Stimulated activated CD4-positive, alpha-beta T cell treated with anti-CD3 and anti-CD28 coated beads, Interleukin-15, amount 100 ng/mL, for 24 hours (primary cell): ENCODE measurements at places on chromosomes 16 and 17.

GRCh38 chr16:49588026-49588425, 214.4 kb downstream of the C16orf78 start:
- DNase-seq: no peak

DNA sequence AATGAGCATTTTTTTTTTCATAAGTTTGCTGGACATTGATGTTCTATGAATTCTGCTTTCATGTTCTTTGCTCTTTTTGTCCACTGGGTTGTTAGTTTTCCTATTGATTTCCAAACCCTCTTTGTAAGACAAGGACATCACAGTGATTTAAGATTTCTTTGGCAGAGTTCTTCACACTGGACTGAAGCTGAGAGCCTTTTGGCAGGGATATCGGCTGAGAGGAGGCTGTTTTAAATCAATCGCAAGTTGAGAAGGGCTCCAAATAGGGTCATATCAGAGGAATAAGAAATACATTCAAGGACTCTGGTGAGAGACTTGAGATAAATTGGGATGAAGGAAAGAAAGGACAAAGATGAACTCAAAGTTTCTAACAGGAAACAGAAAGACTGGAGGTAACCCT, 165.8 kb upstream of the AXIN2 start:
- DNase-seq: no peak

DNA sequence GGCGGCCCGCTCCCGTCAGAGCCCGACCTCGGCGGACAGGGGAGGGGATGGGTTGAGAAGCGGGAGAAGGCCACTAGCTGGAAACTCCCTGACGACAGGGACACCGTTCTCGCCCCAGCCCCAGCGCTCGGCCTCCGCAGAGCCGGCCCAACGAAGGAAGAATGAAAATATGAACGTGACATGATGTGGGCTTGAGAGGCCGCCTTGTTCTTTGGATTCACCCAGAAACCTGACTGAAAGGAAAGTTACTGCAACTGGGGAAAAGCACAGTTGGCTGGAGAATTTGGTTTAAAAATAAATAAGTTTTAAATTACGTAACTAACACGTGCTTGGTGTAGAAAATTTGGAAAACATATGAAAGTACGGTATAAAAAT, 21.1 kb downstream of the NPTX1 start:
- DNase-seq: peak; percentile 65

- no peak for DNase-seq
Observed at GRCh38 chr16:77793417-77793816, 5.1 kb downstream of the VAT1L start.

GRCh38 chr16:48619547-48619946, 9.6 kb upstream of the N4BP1 start:
- no peak for DNase-seq

- DNase-seq: no peak
Observed at GRCh38 chr17:7651097-7651664, 455 bp downstream of the ATP1B2 start.

- DNase-seq: no peak
Observed at GRCh38 chr17:72120642-72121163, at the start of gene SOX9. Gene SOX9, plus strand, starts transcription at chr17:72121020. Its CDS starts 372 bp downstream, at chr17:72121392.

DNA sequence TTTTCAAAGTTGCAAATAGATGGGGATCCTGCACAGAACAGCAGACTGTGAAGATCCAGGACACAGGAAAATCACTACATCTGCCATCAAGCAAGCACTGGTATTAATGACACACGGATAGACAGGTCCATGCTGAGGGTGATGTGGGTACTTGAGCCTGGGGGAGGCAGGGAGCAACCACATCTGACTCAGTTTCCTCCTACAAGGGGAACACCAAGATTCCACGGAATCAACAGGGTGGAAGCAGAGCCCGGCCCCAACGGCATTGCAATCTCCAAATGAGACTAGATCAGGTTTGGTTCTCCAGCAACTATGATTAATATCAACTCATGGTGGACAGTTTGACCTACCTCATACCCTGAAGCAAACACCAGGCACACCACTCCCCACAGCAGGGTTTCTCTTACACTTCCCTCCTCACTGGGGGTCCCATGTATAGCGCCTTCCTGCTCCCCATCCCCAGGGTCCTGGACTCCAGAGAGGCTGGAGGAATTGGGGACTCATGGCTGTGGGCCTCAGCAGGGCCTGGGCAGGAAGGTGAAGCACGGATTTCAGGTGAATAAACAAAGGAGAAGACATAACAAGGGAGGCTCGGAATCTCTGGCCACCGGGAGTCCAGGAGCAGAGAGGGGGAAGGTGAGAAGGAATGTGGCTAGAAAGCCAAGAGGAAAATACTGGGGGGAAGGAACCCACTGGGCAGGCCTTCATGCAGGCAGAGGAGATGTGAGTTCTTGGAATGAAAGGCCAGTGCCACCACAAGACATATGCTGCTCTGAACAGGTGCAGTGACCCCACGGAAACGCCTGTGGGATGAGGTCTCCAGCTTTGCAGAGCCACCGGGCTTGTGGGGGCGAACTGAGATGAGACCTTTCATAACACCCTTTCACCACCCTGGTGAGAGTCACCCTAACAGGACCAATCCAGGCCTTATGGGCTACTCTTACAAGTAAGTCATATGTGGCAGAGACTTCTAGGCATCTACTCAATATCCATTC, 29.5 kb upstream of the PIK3R6 start:
- no peak for DNase-seq

- no peak for DNase-seq
Observed at GRCh38 chr17:80072410-80072809, 29.0 kb upstream of the GAA start.

DNA sequence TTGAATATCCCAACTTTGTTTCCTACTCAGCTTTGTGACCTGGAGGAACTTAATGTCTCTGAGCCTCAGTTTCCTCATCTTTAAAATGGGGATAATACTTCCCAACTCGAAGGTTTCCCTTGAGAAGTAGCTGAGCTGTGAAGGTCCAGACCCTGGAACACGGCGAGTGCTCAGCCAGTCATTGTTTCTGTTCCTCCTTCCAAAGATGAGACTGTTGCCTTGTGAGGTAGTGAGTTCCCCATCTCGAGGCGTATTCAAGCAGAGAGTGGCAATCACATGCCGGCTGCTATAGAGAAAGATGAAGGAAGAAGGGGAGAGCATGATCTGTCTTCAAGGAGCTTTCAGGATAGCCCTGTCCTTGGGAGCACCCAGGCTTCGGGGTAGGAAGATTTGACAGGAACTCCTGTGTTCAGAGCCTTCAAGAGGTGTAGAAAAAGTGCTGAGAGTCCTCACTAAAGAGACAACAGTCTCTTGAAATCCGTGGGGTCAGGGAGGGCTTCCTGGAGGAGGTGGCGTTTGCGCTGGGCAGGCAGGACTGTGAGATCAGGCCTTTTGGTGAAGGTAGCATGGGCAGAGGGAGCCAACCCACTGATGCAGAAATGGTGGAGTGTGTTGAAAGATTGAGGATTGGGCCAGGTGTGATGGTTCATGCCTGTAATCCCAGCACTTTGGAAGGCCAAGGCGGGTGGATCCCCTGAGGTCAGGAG, 27.2 kb downstream of the SPNS2 start:
- DNase-seq: no peak

- no peak for DNase-seq
Observed at GRCh38 chr17:70820276-70820675, 650.9 kb downstream of the KCNJ2 start.

- no peak for DNase-seq
Observed at GRCh38 chr16:12655537-12655936, 148.2 kb downstream of the CPPED1 start.

- DNase-seq: peak; percentile 16
Observed at GRCh38 chr17:39822051-39822451, 42.1 kb downstream of the IKZF3 start.

GRCh38 chr16:81711657-81712319, 67.3 kb upstream of the PLCG2 start:
- DNase-seq: no peak

DNA sequence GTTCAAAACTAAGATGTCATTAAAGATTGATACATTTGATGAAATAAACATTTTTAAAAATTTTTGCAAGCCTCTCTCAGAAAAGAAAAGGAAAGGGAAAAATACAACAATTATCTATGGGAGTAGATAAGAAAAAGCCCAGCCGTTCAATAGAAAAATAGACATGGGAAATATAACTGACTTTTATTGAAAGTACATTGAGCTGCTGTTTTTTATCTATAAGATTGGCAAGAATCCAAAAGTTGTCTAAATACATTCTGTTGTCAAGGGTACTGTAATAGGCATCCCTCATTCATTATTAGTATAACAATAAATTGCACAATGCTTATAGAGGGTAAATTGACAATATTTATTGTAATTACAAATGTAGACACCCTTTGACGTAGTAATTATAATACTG, 38.4 kb upstream of the IRX6 start:
- no peak for DNase-seq

DNA sequence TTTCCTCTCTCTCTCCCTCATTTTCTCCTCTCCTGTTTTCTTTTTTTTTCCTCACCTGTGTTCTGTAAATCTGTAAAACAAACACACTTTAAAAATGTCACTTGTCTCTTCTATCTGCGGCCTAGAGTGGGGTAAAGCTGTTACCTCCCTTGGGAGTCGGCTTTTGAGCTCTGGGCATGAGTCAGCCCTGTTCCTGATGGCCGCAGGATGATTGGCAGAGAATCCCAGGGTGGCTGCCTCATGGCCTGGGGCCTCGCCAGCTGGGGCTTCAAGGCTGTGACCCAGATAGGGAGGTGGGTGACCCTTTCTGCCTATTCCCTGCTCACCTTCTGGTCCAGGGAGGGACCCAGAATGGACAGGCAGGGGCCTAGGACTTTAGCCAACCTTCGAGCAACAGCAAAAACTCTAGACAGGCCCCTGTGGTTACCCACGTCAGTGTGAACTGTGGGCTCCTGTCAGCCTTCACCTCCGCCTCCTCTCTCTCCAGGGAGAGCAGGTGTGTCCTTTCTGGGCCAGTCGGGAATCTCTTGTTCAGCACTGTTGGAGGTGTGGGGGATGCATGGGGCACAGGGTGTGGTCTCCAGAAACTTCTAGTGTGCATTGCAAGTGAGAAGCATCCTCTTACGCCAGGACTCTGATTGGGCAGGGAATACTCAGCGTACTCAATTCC, 87.4 kb downstream of the RAP1GAP2 start:
- DNase-seq: no peak

DNA sequence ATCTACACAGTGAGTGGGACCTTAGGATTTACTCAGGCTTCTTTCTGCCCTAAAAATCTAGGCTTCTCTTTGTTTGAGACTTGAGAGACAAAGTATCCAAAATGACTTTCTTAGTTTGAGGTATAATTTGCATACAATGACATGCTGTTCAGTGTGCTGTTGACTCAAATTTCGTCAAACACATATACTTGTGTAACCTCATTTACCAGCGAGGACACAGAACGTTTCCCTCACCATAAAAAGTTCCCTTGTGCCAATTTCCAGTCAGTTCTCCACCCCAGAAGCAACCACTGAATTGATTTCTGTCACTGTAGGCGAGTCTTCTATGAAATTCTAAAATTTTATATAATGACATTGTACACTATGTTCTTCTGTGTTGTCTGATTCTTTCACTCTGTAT, 68.0 kb upstream of the MAF start:
- no peak for DNase-seq

DNA sequence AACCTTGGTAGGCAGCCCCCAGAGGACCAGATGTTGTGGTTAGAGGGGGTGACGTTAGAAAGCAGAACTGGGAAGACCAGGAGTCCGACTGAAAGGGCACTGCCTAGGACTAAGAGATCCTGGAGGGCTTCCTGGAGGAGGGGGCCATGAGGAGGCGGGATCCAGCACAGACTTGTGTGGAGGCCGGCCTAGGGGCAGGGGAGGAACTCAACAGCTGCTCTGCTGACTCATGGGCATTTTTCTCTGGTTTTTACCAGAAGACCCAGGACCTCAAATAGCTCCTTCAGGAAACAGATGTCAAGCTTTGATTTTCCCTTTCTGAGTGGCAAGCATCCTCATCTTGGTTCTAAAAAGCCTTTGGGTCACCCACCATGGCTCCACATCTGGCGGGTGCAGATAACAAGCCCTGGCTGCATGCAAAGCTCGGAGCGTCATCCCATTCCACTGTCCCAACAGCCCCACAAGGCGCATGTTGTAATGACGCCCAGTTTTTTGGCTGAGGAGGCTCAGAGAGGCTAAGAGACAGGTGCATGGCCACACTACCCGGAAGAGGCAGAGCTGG, 29.0 kb downstream of the IL21R start:
- DNase-seq: no peak

- peak; percentile 31 for DNase-seq
Observed at GRCh38 chr17:18038149-18038850, 668 bp downstream of the ATPAF2 start.

GRCh38 chr16:3513892-3514583, 13.2 kb downstream of the CLUAP1 start:
- DNase-seq: no peak

GRCh38 chr17:41417576-41418015, 6.8 kb downstream of the KRT37 start:
- DNase-seq: peak; percentile 20

- no peak for DNase-seq
Observed at GRCh38 chr17:3724378-3725077, 825 bp downstream of the HASPIN start.

DNA sequence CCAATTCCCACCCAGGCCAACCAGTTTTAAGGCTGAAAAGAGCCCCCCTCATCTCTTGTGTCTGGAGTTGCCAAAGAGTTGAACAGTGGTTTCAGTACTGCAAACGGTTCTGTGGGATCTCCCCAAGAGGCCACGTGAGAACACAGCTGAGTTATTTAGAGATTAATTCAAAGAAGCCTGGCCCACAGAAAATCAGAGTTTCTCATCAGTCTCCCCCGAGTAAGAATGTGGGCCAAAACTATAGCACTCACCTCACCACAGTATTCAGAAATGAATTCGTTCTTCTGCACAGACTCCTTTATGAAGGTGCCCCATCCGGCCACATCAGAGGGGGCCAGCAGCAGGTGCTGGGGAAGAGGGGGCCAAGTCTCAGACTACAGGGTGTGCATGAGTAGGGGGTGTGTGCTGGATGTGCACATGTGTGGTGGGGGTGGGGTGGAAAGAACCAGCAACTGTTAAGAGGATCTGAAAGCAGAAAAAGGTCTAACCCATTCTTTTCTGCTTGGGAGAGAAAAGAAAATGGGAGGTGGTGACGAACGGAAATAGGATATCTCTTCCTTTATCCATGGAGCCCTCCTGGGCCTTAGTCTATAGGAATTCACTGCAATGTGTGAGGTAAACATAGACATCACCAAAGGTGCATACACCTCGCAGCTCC, 22.6 kb downstream of the CNTNAP1 start:
- peak; percentile 66 for DNase-seq
